Islet precursor cell (in vitro differentiated cells): ENCODE measurements at places on chromosomes 11 and 22.

- no peak for DNase-seq
Observed at GRCh38 chr22:36811094-36811800, 5.6 kb downstream of the PVALB start.

GRCh38 chr22:27125539-27125938 is 468.2 kb downstream of the MIAT start:
- no peak for DNase-seq

- no peak for DNase-seq
Observed at GRCh38 chr11:43879789-43880639, 617 bp upstream of the ALKBH3 start.

DNA sequence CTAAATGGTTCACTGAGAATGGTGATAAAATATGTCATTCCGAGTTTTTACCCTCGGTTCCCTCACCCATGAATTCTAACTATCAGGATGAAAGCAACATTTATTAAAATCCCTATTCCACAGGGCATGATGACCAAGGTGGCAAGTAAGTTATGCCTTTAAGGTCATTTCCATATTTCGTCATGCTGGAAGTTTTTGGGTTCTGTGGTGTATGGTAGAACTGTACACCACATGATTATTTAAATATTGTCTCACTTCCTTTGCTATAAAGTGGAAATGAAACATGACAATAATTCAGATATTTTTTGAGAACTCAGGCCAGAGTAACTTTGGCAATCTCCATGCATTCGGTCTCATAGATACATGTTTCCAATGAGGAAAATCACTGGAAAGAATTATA is 68.5 kb upstream of the CARD18 start:
- no peak for DNase-seq

DNA sequence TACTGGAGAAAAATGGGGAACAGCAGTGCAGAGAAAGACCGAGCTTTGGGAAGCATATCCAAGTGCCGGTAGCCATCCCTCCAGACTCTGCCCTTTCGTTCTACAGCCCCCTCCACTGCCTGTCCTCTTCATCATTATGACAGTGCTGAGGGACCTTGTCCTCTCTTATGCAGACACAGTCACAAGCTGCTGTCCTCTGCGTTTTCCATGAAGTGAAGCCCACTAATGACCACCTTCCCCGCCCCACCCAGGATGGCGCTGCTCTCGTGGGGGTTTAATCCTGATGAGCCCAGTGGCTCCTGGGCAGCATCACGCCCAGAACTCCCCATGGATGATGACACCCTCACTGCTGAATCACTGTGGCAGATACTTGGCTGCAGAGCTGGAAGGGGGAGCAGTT is 157.7 kb downstream of the PKNOX2 start:
- DNase-seq = no peak

DNA sequence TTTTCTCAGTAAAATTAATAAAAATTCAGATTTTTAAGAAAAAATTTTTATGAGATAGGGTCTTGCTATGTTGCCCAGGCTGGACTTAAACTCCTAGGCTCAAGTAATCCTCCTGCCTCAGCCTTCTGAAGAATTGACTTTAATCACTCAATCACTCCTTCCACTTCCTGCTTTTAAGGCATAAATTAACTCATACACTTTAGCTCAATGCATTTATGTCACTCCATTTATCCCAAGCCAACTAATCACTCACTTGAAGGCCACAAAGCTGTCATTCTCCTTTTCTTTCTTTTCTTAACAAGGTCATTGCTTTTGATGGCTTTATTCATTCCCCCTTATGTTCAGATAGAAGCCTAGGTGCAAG is 877 bp downstream of the ALG9 start:
- no peak for DNase-seq

- DNase-seq = peak; percentile 44
Observed at GRCh38 chr11:1218788-1219445, 3.9 kb upstream of the MUC5B start.

- no peak for DNase-seq
Observed at GRCh38 chr11:36379653-36380052, 83.6 kb downstream of the PRR5L start.

GRCh38 chr11:57729479-57729878 is 11.8 kb upstream of the SELENOH start:
- DNase-seq = no peak

DNA sequence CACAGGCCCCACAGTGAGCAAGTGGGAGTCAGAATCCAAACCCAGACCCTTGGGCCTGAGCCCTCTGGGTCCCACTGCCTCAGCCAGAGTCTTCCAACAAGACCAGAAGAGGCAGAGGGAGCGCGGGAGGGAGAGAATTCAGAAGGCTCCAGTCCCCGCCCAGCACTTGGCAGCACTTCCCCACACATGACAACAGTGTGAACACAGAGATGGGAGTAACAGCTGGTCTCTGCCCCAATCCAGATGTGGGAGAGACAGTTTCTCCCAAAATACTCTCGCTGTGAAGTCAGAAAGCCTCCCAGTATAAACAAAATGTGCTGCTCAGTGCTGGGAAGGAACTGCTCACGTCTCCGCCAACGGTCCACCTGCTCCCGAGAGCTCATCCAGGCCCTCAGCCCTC is 219.9 kb downstream of the MN1 start:
- no peak for DNase-seq

DNA sequence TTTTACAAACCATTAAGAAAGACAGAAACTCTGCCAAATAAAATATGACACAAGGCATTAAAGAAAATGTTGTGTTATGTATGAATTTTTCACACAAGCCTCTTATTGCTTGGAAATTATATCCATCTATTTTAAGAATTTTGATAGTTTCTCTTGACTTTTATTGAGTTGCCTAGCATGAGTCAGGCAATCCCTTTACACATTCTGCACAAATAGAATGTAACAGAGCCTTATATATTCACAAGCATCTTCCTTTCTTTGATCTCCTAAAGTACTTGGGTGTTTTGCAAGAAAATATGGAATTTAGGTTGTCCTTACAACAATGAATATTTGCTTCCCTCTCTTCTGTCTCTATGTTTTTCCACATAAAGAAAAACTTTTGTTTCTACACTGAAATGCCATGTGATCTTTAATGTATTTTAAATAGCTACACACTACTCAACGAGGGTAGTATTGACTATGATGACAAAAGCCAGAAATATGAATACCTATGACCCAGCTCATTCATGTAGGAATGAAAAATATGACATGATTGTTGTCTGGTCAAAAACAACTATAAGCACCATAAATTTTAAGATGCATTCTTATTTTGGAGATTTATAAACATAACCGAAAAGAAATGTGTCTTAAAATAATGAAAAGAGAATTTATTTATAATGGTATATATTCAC is 398.8 kb downstream of the GUCY1A2 start:
- DNase-seq = no peak

DNA sequence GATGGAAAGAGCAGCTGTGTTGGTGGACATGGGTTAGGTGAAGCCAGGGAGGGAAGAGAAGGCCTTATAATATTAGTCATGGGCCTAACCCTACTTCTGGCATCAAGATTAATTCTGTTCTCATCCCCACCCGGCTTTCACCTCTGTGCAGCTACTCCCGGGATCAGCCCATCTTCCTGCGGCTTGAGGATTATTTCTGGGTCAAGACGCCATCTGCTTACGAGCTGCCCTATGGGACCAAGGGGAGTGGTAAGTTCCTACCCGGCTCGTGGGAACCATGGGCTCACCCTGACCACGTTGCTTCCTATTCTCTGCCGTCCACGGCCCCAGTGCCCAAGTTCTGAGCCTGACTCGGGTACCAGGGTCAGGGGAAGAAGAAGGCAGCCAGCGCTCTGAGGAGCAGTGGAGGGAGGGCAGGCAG is 51.6 kb downstream of the ST3GAL4 start:
- no peak for DNase-seq

GRCh38 chr11:19698493-19699292 is 13.9 kb upstream of the NAV2 start:
- no peak for DNase-seq

DNA sequence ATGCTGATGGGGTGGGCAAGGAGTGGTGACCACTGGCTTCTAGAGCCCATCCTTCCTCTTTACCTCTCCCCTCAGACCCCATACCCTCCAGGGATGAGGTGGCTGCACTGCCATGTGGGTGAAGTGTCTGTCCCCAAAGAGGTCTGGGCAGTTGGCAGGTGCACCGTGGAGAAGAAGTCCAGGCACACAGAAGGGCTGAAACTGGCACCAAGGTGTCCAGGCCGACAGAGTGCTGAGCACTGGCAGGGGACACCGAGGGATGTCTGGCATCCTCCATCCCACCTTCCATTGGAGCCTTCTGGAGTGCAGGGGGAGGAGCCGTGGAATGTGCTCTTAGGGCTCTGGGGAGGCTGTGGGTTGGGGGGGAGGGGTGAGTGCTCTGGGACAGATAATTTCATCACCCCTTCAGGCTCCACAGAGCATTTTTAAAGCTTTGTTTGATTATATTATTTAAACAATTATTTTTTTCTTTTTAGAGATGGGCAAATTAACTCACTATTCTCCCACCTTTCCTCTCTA is 37.9 kb downstream of the PKNOX2 start:
- DNase-seq = no peak

GRCh38 chr11:89490602-89490980 is 584 bp downstream of the NOX4 start:
- no peak for DNase-seq

DNA sequence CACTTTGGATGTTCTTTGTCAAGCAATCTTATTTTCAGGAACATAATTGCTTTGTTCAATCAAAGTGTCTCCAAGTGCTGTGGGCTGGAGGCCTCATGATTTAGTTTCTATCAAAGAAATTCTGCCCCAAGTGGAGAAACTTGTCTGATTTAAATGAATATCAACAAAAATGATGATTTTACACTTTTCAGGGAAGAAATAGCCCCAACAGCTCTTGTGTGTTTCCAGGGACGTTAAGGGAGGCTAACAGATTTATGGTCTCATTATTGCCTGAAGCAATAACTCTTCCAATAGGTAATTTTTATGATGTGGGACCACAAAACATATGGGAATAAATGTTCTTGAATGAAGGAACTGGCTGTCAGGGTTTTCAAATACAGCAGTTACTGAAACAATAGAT is 699.1 kb downstream of the FAM181B start:
- no peak for DNase-seq

DNA sequence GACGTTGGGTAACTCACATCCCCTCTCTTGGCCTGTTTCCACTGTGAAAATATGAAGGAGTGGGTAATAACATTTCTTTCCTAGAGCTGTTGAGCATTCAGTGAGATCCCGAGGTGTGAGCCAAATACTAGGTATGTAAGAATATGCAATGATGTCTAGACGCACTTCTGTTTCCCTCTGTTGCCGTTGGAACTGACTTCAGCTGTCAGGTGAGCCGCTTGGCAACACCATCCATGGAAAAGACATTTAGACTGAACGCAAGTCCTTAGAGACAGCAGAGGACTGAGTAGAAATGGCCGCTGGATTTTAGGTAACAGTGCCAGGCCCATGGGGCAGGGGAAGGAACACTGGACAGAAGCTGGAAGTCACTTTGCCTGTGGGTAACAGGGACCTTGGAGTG is 29.5 kb upstream of the SHANK2 start:
- DNase-seq = peak; percentile 54

- DNase-seq = peak; percentile 37
Observed at GRCh38 chr11:64445651-64446050, 86.7 kb downstream of the RPS6KA4 start.

- no peak for DNase-seq
Observed at GRCh38 chr11:113464416-113464815, 10.8 kb downstream of the DRD2 start.

DNA sequence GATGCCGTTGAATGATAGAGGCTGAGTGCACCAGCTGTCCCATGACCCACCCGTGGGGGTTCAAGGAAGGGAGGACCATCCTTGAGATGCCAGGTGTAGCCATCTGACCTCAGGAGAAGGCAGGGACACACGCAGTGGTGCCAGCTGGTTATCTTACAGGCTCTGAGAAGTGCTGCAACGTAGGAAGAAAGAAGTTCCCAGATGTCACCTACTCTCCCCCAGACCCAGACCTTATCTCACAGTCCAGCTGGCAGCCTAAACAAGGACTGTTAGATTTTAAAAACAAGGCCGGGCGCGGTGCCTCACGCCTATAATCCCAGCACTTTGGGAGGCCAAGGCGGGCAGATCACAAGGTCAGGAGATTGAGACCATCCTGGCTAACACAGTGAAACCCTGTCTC is 1307.6 kb downstream of the TBC1D22A start:
- no peak for DNase-seq

- DNase-seq = peak; percentile 77
Observed at GRCh38 chr22:30261134-30261533, 5.5 kb downstream of the OSM start.

DNA sequence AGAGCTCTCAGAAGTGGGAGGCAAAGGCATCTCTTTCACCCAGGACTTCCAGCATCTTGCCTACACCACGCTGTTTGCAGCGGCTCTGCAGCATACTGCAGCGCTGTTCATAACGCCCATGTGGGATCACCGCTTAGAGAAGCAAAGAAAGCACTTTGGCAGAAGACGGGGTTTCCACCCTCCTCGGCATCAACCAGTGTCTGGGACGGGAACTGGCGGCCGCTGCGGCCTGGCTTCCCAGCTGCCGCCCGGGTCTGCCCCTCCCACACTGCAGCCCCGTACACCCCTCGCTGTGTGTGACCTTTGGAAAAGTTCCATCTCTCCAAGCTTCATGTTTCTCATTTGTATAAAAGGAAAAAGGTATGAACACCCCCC is 545 bp upstream of the TIRAP start:
- peak; percentile 67 for DNase-seq

- no peak for DNase-seq
Observed at GRCh38 chr11:64539711-64540427, 51.2 kb upstream of the SLC22A12 start.

GRCh38 chr11:70203751-70204465 is 812 bp downstream of the FADD start:
- peak; percentile 79 for DNase-seq

DNA sequence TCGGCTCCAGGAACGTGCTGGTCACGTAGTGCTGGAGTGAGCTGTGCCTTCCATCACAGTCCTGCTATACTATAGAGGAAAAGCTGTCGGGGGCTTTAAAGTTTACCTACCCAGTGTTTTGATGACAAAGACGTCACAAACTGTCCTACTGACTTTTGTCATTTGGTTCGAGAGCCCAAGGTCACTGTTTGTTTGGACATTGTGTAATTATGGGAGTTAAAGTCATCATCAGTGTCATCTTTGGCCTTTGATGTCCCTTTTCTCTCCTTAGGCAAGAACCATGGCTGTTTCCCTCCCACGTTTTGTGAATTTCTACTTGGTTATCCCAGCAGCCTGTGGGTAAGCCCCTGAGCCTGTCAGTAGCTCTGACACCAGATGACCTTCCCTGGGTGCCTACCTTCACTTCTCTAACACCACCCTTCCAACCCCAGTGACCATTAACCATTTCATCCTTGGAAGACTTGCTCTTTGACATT is 59.3 kb downstream of the SLC1A2 start:
- DNase-seq = no peak

- peak; percentile 52 for DNase-seq
Observed at GRCh38 chr11:117875382-117876058, 938 bp downstream of the FXYD6 start.
